Muscle of leg (tissue), 16 donors: ENCODE measurements at places on chromosomes 16 and 17.

DNA sequence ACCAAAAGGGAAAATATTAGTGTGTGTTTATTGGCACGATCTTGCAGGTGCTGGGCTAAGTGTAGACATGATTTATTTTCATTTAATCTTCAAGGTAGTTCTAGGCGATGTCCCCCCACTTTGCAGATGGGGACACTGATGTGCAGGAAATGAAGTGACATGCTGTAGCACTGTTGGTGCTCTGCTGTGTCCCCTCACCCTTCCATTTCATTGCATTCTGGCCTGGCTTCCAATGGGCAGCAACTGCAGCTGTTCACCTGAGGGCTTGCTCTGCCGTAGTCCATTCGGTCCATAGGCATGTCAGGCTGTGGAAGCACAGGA is 123.9 kb downstream of the PRKCB start:
- no peak for DNase-seq

DNA sequence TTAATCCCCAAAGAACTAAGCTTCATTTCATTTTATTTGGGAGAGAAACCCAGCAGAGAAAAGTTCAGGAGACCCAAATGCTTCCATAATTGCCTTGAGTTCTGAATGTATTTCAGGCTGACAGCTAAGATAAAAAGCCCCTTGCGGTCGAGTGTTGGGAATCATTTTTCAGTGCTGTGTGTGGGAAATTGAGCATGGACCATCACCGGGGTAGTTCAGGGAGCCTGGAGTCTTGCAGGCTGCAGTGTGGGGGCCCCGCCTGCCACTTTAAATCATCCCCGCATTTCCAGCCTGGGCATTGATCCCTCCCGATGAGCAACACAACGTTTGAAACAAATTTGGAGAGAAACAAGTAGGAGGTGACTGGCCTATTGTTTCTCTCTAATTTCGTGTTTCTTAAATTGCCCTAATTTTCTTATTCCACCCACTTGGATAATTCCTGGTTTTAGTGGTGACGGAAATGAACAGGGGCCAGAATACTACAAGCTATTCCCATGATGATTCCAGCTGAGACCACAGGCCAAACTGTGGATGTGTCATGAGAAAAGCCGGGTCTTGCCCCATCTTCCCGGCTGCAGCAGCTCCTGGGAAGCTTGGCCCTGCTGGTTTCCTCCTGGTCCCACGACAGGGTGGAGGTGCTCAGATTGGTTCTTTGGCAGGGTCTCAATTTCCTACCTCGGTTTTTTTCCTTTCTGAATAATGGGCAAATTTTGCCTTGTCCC is 75.1 kb downstream of the FOXL1 start:
- DNase-seq, result no peak

GRCh38 chr17:44084131-44084538 is 13.6 kb downstream of the G6PC3 start:
- DNase-seq, result no peak

- no peak for DNase-seq
Measured at GRCh38 chr16:56197192-56197992, 6.1 kb downstream of the GNAO1 start.

GRCh38 chr17:9917801-9918200 is 12.7 kb upstream of the RCVRN start:
- DNase-seq, result no peak

- no peak for DNase-seq
Measured at GRCh38 chr17:36153895-36154610, 22.4 kb downstream of the TBC1D3B start.

DNA sequence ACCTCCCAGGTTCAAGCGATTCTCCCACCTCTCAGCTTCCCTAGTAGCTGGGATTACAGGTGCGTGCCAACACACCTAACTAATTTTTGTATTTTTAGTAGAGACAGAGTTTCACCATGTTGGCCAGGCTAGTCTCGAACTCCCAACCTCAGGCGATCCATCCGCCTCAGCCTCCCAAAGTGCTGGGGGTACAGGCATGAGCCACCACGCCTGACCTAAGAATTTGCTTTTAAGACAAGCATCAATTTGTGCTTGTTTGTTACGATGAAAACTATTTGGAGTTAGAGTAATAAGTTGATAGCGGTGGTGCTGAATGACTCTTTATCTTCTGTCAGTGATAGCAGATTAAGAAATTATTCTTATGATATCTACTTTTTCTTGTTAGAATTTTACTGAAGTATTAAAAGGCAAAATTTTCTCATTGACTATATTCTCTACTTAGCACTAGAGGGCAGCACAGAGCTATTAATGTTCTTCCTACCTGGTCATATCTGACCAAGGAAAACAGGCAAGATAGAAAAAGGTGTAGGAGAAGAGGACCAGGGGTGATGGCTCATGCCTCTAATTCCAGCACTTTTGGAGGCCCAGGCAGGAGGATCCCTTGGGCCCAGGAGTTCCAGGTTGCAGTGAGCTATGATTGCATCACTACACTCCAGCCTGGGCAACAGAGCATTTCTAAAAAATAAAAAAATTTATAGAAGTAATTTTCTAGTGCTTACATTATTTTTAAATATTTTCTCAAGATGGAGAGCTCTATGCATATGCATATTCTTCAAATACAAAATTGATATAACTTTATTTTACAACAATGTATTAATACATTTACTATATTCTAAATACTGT is 24.5 kb downstream of the STXBP4 start:
- peak; percentile 60 for DNase-seq
